ENCODE measurements at places on chromosomes 13 and 19. TPM values are rescaled to one million over a fixed set of nuclear protein-coding genes. Genes with fewer than 3 reads are reported as not detected.

Gene FCGBP
- not detected for total RNA-seq

Gene HTR2A
- not detected for total RNA-seq

Gene PSG11
- 0.28 TPM for total RNA-seq

DNA sequence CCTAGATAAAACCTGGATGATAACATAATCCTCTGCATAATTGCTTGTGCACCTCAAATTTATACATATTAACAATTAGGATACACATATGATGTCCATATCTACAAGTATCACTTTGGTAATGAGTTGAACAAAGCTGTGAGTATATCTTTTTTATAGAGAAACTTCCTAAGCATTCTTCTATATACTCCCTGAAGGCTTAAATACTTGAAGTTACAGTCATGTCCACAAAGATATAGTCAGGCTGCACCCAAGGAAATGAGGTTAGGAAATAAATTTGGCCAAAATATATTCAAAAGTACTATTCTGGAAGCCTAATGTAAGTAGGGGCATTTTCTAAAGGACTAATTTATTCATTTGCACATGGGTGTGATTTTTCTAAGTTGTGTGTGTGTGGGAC, 761.5 kb downstream of the PCDH9 start:
- peak; percentile 30 for DNase-seq

- DNase-seq, result no peak
Observed at GRCh38 chr13:90680826-90681225, 666.7 kb upstream of the MIR17HG start.

DNA sequence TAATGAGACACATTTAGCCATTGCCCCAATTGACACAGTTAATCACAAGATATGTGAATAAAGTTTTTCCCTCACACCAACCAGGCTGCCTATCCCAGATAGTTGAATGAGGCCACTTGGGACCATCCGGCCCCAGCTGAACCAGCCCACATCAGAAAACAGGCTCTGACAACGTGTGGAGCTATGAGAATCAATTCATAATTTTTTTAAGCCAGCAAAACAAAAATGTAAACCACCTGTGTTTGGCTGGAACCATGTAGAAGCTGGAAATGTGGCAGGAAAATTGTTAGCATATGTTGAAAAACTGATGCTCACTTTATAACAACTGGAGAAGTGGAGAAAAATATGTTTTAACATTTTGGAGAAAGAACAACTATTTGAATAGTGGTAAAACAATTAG, 1161.3 kb downstream of the SLITRK1 start:
- DNase-seq, result no peak

Measured in IMR-90 (cell line).